Cerebellum (tissue), 4 donors: ENCODE measurements at places on chromosomes 4 and X. TPM values are rescaled to one million over a fixed set of nuclear protein-coding genes. Genes with fewer than 3 reads are reported as not detected.

DNA sequence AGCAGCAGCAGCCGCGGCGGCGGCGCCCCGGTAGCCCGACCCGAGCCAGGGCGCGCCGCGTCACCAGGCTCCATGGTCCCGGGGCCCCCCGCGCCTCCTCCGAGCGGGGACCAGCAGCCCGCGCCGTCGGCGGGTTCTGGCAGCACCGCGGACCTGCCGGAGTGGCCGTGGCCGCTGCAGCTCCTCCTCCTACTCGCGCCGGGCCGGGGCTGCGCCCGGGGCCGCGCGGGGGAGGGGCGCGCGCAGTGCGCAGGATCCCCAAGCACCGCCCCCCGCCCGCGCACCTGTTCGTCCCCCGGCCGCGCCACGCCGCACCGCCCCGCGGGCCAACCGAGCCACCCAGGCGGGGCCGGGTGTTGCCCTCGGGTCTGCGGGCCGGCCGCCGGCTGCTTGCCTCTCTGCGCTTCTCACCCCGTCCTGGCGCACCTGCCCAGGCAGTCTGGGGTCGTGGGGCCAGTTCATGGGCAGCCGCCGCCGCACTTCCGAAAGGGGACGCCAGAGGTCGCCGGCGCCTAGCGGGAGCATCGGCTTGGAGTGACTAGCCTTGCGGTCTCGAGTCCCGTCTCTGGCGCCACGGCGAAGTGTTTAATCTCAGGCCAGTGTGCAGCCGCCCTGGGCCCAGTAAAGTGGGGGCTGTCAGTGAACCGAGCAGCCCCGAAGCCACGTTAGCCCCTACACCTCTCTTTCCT, at the start of gene SLC9A7:
TSS of gene SLC9A7 (minus strand) at position 163 of the 689 bp plus-strand sequence. CDS start at position 74, 89 bp downstream.
- peak; percentile 63 for DNase-seq

DNA sequence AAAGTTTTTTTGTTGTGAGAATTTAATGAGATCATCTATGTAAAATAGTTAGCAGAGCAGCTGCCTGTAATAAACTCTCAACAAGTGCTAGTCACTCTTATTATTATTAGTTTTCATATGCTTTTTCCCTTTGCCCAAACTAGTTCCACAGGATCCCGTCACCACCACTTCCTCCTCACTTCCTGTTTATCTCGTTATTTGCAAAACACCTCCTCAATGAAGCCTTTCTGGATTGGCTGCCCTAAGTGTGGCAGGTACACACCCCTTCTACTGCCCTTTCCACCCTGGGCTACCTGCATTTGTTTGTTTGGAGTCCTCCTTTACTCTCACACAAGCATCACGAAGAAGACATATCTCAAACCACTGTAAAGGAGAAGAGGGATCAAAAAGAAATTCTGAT, 54.4 kb upstream of the KLF3 start:
- no peak for DNase-seq

DNA sequence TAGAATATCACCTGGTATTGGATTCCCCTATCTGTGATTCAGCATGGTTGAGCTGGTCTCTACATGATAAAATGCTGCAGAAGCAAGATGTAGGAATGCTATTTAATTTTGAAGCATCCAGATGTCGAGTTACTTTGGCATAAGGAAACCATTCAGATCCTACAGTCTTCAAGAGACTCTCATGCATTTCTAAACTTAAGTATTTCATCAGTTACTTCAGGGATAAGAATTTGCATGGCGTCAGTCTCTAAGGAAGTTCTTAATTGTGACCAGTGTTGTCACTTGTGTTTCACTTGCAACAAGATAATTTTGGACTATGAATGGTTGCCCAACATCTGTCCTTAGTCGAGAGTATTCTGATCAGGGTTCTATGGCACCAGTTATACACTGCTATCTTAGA, 192.4 kb downstream of the CCNG2 start:
- DNase-seq: no peak

DNA sequence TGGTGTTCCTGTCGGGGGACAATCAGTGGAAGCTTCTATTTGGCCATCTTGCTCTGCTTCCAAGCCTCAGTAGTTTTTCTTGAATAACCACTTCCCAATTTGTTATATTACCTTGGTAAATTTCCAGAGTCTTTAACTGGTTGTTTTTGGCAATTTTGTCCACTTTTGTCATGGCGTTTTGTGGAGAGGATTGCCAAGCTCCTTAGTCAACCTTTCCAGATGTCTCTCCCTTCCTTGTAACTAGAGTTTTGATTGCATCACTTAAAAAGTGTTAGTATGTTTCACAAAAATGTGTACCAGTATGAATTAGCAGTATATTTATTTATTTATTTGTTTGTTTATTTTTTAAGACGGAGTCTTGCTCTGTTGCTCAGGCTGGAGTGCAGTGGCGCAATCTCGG, 15.8 kb upstream of the UXT start:
- DNase-seq: no peak

DNA sequence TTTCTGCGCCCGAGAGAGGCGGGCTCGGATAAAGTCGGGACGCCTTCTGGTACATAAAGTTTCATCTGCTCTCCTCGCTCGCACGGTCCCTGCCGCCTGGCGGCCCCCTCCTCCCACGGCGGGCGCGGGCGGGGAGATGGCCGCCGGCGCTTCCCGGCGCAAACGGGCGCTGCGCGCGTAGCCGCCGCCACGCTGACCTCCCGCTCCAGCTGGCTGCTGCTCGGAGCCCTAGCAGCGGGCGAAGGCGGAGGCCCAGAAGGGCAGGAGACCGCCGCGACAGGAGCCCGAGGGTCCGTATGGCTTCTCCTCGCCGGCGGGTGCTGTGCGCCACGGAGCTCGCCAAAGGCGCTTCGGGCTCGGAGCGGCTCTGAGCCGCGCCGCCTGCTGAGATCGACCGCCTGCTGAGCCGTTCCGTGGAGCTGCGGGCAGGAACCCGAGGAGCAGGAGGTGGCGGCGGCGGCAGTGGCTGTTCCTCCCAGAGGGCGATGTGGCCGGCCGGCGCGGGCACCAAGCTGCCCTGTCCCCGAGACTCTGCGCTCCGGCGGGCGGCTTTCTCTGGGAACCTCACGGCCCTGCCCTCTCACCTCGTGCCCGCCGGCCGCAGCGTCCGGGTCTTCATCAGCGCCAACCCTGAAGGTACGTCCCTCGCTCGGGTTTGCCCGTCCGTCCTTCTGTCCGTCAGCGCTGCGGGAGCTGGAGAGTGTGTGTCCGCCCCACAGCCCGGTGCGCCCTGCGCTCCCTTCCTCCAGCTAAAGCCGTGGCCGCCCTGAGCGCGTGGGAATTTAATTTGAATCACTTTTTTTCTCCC, at the start of gene NWD2:
TSS of gene NWD2 (plus strand) at position 161 of the 808 bp plus-strand sequence. CDS start at position 486, 325 bp downstream.
- DNase-seq: no peak

DNA sequence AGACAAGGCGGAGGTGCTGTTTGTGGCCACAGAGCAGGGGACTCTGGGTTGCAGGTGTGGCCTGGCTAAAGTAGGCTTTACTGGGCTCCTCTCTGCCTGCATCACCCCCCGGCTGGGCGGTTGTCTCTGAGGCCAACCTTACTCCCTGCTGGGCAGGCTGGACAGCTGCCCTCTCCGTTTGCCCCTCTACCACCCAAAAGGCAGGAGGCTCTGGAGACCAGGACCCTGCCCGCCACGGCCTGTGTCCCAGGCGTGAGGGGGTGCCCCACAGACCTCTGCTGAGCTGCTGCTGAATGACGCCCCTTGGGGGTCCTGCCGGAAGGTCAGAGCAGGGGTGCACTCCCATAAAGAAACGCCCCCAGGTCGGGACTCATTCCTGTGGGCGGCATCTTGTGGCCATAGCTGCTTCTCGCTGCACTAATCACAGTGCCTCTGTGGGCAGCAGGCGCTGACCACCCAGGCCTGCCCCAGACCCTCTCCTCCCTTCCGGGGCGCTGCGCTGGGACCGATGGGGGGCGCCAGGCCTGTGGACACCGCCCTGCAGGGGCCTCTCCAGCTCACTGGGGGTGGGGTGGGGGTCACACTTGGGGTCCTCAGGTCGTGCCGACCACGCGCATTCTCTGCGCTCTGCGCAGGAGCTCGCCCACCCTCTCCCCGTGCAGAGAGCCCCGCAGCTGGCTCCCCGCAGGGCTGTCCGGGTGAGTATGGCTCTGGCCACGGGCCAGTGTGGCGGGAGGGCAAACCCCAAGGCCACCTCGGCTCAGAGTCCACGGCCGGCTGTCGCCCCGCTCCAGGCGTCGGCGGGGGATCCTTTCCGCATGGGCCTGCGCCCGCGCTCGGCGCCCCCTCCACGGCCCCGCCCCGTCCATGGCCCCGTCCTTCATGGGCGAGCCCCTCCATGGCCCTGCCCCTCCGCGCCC, 920 bp downstream of the HTT-AS start:
- peak; percentile 11 for DNase-seq

SCRG1 gene
- 2.4 TPM for total RNA-seq

GRCh38 chrX:151983186-151983585, 8.7 kb upstream of the GABRE start:
- no peak for DNase-seq

DNA sequence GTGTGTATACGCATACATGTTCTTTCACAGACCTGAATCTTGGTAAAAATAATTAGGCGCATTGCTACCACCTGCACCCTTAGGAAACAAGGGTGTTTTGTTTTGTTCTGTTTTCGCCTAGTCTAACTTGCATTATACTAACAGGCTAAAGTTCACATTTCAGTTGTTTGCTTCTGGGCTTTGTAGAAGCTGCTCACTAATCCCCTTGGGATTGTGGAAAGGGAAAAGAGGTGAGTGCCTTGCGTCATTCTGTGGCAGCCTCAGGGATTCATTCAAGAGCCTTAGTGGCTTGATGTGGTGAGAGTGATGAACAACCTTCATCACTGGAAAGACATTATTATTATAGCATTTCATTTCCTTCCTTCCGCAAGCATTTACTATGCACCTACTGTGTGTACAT, 331.1 kb downstream of the ADGRL3 start:
- DNase-seq: no peak

RBM46 gene
- total RNA-seq: 0.27 TPM

COL4A5 gene
- total RNA-seq: 51.1 TPM

BGN gene
- total RNA-seq: 7.9 TPM

- DNase-seq: no peak
Observed at GRCh38 chrX:121902463-121902862, 855.1 kb downstream of the GLUD2 start.

- DNase-seq: no peak
Observed at GRCh38 chr4:99221980-99222379, 2.9 kb upstream of the ADH6 start.

GRCh38 chr4:70946939-70947338, 44.8 kb downstream of the MOB1B start:
- no peak for DNase-seq

GRCh38 chrX:43016021-43016420, 238.1 kb upstream of the PPP1R2C start:
- no peak for DNase-seq

F11 gene
- total RNA-seq: not detected

GRCh38 chr4:176921256-176921655, 128.5 kb upstream of the VEGFC start:
- no peak for DNase-seq

ARFIP1 gene
- total RNA-seq: 32.2 TPM

GABRE gene
- total RNA-seq: 18.7 TPM

DNA sequence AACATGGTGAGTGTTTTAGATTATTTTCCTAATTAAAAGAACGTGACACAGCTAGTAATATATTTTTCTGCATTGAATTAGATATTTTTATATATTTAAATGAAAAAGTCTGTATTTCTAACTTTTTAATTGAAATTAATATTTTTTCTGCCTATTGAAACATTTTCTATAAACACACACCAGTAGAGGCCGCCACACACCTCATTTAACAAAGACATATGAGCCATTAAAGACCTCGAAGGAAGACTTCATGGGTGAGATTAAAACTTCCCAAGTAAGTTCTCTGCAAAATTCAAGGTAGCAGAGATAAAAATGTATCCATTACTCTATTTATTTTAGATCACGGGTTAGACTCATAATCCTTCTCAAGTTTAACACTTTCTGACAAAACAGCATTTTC, 8.3 kb downstream of the SLITRK2 start:
- DNase-seq: no peak

- no peak for DNase-seq
Observed at GRCh38 chr4:5932035-5932568, 39.2 kb upstream of the CRMP1 start.

AREG gene
- total RNA-seq: not detected

DNA sequence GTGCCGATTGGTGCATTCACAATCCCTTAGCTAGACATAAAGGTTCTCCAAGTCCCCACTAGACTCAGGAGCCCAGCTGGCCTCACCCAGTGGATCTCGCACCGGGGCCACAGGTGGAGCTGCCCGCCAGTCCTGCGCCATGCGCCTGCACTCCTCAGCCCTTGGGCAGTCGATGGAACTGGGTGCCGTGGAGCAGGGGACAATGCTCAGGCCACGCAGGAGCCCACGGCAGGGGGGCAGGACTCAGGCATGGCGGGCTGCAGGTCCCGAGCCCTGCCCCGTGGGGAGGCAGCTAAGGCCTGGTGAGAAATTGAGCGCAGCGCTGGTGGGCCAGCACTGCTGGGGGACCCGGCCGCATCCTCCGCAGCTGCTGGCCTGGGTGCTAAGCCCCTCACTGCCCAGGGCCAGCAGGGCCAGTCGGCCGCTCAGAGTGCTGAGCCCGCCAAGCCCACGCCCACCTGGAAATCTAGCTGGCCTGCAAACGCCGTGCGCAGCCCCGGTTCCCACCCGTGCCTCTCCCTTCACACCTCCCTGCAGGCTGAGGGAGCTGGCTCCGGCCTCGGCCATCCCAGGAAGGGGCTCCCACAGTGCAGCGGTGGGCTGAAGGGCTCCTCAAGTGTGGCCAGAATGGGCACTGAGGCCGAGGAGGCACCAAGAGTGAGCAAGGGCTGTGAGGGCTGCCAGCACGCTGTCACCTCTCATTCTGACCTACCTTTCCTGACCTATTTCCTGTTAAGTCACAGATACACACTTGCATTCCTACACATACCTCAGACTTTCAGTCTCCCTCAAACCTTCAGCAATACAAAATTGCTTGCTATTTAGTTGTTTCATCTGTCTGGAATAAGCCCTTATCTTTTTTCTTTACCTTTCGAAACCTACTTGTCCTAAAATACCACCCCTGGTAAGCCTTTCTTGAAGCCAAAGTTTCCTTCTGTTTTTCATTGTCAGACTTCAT, 20.7 kb downstream of the UBE2K start:
- no peak for DNase-seq
